ENCODE measurements at places on chromosomes 1 and 21.

- no peak for DNase-seq
Measured at GRCh38 chr1:183600136-183600535, 9.9 kb upstream of the NCF2 start.

GRCh38 chr1:33043267-33044092, 6.8 kb upstream of the AK2 start:
- DNase-seq: no peak

- DNase-seq: no peak
Measured at GRCh38 chr21:36710729-36711048, 11.8 kb downstream of the SIM2 start.

GRCh38 chr1:2644171-2644570, 11.4 kb upstream of the MMEL1 start:
- no peak for DNase-seq

DNA sequence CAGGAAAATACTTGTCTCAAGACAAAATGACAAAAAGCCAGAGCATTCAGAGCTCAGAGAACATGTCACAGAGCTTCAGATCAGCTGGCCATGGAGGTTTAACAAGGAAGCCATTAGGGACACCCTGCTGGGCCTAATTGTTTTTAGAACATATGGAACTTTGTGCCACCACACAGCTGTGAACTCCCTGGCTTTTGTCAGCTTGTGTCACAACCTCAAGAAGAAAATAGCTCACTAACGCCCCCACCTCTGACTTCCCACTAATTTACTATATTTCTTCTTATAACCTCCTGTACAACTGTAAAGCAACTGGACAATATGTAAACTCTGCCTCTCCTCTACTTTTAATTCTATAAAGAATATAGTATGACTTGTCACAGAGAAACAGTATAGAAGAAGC, 21.0 kb upstream of the TDRD10 start:
- DNase-seq: no peak

- DNase-seq: no peak
Measured at GRCh38 chr21:40633048-40633447, 213.9 kb downstream of the DSCAM start.

GRCh38 chr21:14121719-14122118, 89.0 kb downstream of the LIPI start:
- no peak for DNase-seq

- no peak for DNase-seq
Measured at GRCh38 chr1:154842635-154843034, 27.4 kb downstream of the KCNN3 start.
